Activated CD8-positive, alpha-beta T cell treated with anti-CD3 and anti-CD28 coated beads, Interleukin-2, amount 10 ng/mL, durations not matched to agents 7 days and 5 days (primary cell): ENCODE measurements at places on chromosomes 7 and 10. TPM values are rescaled to one million over a fixed set of nuclear protein-coding genes. Genes with fewer than 3 reads are reported as not detected.
A peak's percentile ranks its signal among the peaks of the same experiment; 100 is the strongest.

- peak overlapping the region; percentile 52 for H3K4me3 ChIP-seq
- H3K27ac ChIP-seq: no peak overlapping the region
- DNase-seq: no peak
- H3K4me1 ChIP-seq: peaks cover 6% of the 10 kb centered on the region
Measured at GRCh38 chr7:36153571-36154097, 580 bp downstream of the EEPD1 start.

GRCh38 chr7:151688236-151688780 is 168.6 kb upstream of the RHEB start:
- H3K27me3 ChIP-seq: no peaks in the 10 kb centered on the region
- H3K36me3 ChIP-seq: no peaks in the 10 kb centered on the region
- DNase-seq: no peak
- H3K27ac ChIP-seq: no peak overlapping the region
- H3K4me1 ChIP-seq: no peaks in the 10 kb centered on the region

- H3K36me3 ChIP-seq: peaks cover 10% of the 10 kb centered on the region
- no peaks in the 10 kb centered on the region for H3K27me3 ChIP-seq
- no peak overlapping the region for H3K4me3 ChIP-seq
- no peaks in the 10 kb centered on the region for H3K4me1 ChIP-seq
Measured at GRCh38 chr10:102335184-102335583, 60.3 kb upstream of the NFKB2 start.

The GSDME gene
- 2.9 TPM for total RNA-seq

- no peak overlapping the region for H3K27ac ChIP-seq
- no peaks in the 10 kb centered on the region for H3K4me1 ChIP-seq
- no peak overlapping the region for H3K4me3 ChIP-seq
- no peaks in the 10 kb centered on the region for H3K36me3 ChIP-seq
- no peak for DNase-seq
- no peaks in the 10 kb centered on the region for H3K27me3 ChIP-seq
Measured at GRCh38 chr7:154676422-154677073, 326.4 kb downstream of the PAXIP1 start.

GRCh38 chr10:13247246-13247645 is 13.1 kb upstream of the UCMA start:
- no peaks in the 10 kb centered on the region for H3K4me1 ChIP-seq
- H3K4me3 ChIP-seq: no peak overlapping the region

GRCh38 chr7:108724251-108725100 is 154.8 kb downstream of the DNAJB9 start:
- no peaks in the 10 kb centered on the region for H3K4me1 ChIP-seq
- no peak overlapping the region for H3K27ac ChIP-seq
- no peak for DNase-seq

DNA sequence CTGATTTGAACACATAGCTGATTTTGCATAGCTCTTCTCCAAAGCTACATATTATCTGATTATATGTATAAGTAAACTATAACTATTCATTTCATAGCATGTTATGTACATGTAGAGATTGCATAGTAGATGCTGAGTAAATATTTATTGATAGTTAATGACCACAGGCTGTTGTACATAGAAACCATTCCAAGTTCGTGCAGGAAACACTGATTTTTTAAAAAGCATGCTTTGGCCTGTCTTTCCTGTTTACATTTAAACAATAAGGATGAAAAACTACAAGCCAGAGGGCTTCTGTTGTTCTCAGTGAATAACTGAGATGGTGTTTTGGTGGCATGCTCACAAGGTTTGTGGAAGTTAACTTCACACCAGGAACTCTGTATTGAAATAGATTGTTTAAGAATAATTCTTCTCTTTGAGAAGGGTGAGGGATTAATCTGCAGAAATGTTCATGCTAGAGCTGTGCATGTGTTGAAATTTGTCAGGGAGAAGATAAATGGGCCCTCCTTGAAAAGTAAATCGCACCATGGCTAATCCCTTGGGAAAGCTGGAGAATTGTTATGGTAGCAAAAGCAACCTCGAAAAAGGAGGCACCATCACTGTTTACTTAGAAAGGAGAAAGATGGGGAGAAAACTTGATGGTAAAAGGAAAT is 120.2 kb upstream of the SP8 start:
- no peak overlapping the region for H3K4me3 ChIP-seq
- no peaks in the 10 kb centered on the region for H3K27me3 ChIP-seq
- no peak for DNase-seq
- H3K36me3 ChIP-seq: no peaks in the 10 kb centered on the region

GRCh38 chr10:96125142-96125515 is 5.0 kb upstream of the ZNF518A start:
- DNase-seq: no peak
- H3K36me3 ChIP-seq: peaks cover 7% of the 10 kb centered on the region
- H3K4me1 ChIP-seq: peaks cover 16% of the 10 kb centered on the region
- H3K27me3 ChIP-seq: peaks cover 32% of the 10 kb centered on the region

The BAMBI gene
- 0.18 TPM for total RNA-seq

DNA sequence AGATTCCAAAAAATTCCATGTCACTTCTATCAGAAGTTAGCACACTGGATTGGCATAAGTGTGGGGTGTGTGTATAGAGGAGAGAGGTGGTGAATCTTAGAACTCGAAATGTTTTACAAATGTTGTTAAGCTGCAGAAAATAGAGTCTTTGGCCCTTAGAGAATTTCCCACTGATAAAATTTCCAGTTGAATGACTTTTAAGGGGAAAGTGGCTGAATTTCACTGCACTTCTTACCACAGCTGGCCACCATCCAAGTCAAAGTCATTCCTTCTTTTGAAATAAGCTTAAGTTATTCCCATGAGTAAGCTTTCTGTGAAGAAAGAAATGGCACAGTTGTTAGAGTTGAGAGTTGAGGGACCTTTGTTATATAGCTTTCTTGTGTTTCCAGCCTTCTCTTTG is 13.9 kb downstream of the VCL start:
- H3K36me3 ChIP-seq: peaks cover 3% of the 10 kb centered on the region
- no peak overlapping the region for H3K27ac ChIP-seq
- H3K4me1 ChIP-seq: peaks cover 37% of the 10 kb centered on the region
- no peak for DNase-seq
- H3K4me3 ChIP-seq: no peak overlapping the region
- no peaks in the 10 kb centered on the region for H3K27me3 ChIP-seq

DNA sequence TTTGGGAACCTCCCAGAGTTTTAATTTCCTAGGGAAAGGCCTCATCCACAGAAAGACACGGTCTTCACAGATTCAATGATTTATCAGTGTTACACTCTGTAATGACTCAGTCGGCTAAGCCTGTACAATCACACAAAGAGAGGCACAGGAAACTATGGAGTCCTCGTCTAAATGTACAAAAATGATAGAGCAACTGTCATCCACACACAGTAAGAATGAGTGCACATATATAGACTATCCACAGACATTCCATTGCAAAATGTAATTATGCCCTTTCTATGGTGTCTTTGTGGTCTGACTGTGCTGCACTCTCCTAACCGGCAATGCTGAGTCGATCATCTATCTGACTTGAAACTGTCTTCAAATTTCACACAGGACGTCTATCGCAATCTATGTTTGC is 3.5 kb upstream of the NAMPT start:
- no peak for DNase-seq
- H3K27me3 ChIP-seq: peaks cover 9% of the 10 kb centered on the region
- H3K4me3 ChIP-seq: no peak overlapping the region
- H3K36me3 ChIP-seq: peaks cover 4% of the 10 kb centered on the region
- no peak overlapping the region for H3K27ac ChIP-seq
- peaks cover 19% of the 10 kb centered on the region for H3K4me1 ChIP-seq

The SCIN gene
- 0.39 TPM for total RNA-seq

- H3K36me3 ChIP-seq: no peaks in the 10 kb centered on the region
- H3K4me3 ChIP-seq: no peak overlapping the region
- no peak for DNase-seq
- peaks cover 3% of the 10 kb centered on the region for H3K27me3 ChIP-seq
- no peaks in the 10 kb centered on the region for H3K4me1 ChIP-seq
Measured at GRCh38 chr10:91683975-91684374, 51.1 kb upstream of the PPP1R3C start.

GRCh38 chr10:36183726-36184125 is 541.6 kb upstream of the FZD8 start:
- H3K27ac ChIP-seq: no peak overlapping the region
- H3K4me3 ChIP-seq: no peak overlapping the region
- no peaks in the 10 kb centered on the region for H3K4me1 ChIP-seq
- no peaks in the 10 kb centered on the region for H3K36me3 ChIP-seq
- no peak for DNase-seq

The HKDC1 gene
- total RNA-seq: 1.8 TPM

The PKD2L1 gene
- total RNA-seq: 0.68 TPM

DNA sequence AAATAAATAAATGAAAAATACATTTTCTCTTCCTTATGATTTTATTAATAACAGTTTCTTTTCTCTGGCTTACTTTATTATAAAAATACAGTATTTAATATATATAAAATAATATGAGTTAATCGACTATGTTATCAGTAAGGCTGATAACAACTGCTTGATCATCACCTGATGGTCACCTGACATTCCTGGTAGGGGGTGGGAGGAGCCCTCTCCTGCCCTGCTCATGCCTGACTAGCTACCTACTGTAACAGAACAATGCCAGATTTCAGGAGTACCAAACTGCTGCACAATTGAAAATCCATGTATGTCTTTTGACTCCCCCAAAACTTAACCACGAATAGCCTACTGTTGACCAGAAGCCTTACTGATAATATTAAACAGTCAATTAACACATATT is 1.3 kb upstream of the APBB1IP start:
- H3K27me3 ChIP-seq: no peaks in the 10 kb centered on the region
- H3K4me3 ChIP-seq: peak overlapping the region; percentile 18
- H3K36me3 ChIP-seq: peaks cover 21% of the 10 kb centered on the region

GRCh38 chr10:79244841-79245504 is 102.3 kb upstream of the PPIF start:
- peaks cover 12% of the 10 kb centered on the region for H3K36me3 ChIP-seq
- no peaks in the 10 kb centered on the region for H3K27me3 ChIP-seq
- peak overlapping the region; percentile 89 for H3K4me3 ChIP-seq
- peaks cover 76% of the 10 kb centered on the region for H3K4me1 ChIP-seq
- peak; percentile 64 for DNase-seq

The C10orf67 gene
- total RNA-seq: not detected

- H3K4me1 ChIP-seq: peaks cover 3% of the 10 kb centered on the region
- H3K36me3 ChIP-seq: peaks cover 2% of the 10 kb centered on the region
- peaks cover 12% of the 10 kb centered on the region for H3K27me3 ChIP-seq
- H3K4me3 ChIP-seq: no peak overlapping the region
- H3K27ac ChIP-seq: no peak overlapping the region
- no peak for DNase-seq
Measured at GRCh38 chr10:42475168-42476098, 162.9 kb downstream of the ZNF33B start.

GRCh38 chr10:83127942-83128575 is 1011.2 kb upstream of the GHITM start:
- no peaks in the 10 kb centered on the region for H3K4me1 ChIP-seq
- no peak overlapping the region for H3K4me3 ChIP-seq
- no peak overlapping the region for H3K27ac ChIP-seq
- H3K27me3 ChIP-seq: no peaks in the 10 kb centered on the region
